ENCODE measurements at places on chromosomes 3 and 15. TPM values are rescaled to one million over a fixed set of nuclear protein-coding genes. Genes with fewer than 3 reads are reported as not detected.
A peak's percentile ranks its signal among the peaks of the same experiment; 100 is the strongest.

The SLC28A1 gene
- 0.19 TPM for total RNA-seq

The ANKRD63 gene
- not detected for total RNA-seq

GRCh38 chr3:114848643-114849350 is 298.3 kb downstream of the ZBTB20 start:
- DNase-seq = no peak

- no peak for DNase-seq
Measured at GRCh38 chr3:179186426-179186825, 38.3 kb downstream of the PIK3CA start.

GRCh38 chr15:70240082-70240481 is 142.4 kb upstream of the TLE3 start:
- DNase-seq = peak; percentile 45

GRCh38 chr3:142808103-142808917 is 80.6 kb downstream of the PCOLCE2 start:
- DNase-seq = no peak

DNA sequence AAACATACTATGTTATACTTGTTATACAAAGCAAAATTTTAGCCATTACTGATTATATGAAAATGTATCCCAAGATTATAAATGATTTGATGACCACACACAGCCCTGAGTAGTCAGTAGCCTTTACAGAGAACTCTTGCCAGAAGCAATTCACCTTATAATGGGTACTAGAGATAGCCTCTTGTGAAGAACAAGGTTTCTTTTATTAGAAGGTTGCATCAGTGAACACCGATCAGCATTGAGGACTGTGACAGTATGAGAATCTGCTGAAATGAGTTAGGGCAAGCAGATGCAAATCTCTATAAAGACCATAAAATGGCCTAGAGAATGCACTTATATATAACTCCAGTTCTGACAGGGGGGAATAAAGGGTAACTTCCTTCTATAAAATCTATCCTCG is 10.1 kb downstream of the CDC25A start:
- DNase-seq = no peak

DNA sequence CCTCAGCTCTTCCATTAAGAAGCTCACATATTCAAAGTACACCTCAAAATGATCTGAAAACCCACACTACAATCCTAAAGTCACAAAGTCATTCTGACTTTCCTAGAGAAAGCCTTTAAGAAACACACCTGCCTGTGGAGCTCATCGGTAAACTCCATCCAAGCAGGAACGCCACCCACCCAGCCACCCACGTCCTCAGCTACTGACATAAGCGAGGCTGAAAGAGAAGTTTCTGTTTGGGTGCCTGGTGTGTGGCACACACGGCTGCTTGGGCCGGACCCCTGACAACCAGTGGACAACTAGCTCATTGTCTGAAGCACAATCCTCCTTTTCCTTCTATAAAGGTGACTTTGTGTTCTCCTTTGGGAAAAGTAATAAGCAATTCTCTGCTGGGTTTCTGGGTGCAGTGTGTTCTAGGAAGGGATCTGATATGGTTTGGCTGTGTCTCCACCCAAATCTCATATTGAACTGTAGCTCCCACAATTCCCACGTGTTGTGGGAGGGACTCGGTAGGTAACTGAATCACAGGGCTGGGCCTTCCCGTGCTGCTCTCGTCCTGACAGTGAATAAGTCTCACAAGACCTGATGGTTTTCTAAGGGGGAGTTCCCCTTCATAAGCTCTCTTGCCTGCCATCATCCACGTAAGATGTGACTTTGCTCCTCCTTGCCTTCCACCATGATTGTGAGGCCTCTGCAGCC is 26.1 kb downstream of the FAM174B start:
- no peak for DNase-seq

GRCh38 chr3:51620543-51620942 is 50.5 kb upstream of the TEX264 start:
- DNase-seq = no peak

DNA sequence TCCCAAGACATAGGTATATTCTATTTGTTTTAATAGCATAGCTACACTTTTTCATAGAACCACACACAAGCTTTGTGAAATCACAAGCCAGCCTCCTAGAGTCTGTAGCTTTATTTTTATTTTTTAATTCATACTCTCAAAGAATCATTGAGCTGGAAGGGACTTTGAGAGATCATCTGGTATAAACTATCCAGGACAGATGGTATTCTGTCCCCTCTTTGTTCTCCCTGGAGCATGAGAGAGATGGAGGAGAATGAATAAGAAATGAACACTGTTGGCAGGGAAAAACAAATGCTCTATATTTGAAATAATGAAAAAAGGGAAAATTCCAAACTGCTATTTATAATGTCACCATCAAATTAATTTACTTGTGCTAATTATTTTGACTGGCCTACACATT is 338.7 kb upstream of the IL12A start:
- DNase-seq = no peak

GRCh38 chr15:53588773-53589172 is 170.7 kb downstream of the WDR72 start:
- no peak for DNase-seq

Measured in mesenteric fat pad (tissue), 1 donor.